Kidney (tissue), 22 donors: ENCODE measurements at places on chromosomes 2 and 18. TPM values are rescaled to one million over a fixed set of nuclear protein-coding genes. Genes with fewer than 3 reads are reported as not detected.

GRCh38 chr2:118622913-118623312, 224.5 kb downstream of the EN1 start:
- DNase-seq = no peak

SULT1C2 gene
- 117 TPM for polyA plus RNA-seq

DNA sequence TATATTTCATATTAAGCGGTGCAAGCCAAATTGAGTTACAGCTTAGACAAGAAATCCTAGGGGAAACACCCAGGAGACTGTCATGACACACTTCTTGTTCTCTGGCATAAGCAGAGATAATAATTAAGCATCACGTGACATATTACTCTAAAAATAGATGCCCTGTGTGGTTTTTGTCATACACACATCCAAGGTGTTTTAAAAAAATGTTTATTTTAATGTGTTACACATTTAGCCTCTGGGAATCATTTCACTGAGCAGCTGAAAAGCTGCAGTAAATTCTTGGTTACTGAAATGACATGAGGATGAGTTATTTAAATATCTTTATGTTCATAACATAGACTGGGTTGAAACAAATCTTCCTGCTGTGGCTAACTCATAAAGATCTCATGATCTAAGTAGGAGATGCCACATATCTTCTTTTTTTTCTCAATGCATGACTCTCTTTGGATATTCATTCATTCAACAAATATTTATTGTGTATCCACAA, 38.0 kb upstream of the ERMN start:
- no peak for DNase-seq

DNA sequence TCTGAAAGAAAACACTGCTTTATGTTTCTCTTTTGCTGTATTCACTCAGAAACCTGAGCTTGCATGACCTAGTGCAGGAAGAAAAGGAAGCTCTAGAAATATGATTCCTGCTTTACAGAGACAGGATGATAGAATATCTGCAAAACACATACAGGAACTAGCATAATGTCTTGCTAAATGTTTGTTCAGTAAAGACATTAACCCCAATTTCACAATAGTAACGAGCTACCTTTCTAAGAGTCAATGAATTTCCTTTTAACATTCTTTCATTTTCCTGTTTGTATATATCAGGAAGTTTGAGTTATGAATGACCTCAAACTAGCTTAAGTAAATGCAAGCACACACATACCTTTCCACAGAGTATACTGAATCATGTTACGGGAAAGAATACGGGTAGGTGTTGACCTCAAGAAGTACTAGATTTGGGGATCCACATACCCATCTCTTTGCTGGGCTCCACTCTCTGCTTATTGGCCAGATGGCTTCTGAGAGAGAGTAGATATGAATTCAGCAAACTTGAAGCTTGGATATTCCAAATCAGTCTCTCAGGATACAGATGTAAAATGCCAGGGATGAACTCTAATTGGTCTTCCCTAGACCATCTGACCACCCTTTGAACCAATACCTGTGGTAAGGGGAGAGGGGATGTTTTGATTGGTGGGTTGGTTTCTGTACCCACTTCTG, 18.2 kb upstream of the ACSL3 start:
- DNase-seq = no peak

DNA sequence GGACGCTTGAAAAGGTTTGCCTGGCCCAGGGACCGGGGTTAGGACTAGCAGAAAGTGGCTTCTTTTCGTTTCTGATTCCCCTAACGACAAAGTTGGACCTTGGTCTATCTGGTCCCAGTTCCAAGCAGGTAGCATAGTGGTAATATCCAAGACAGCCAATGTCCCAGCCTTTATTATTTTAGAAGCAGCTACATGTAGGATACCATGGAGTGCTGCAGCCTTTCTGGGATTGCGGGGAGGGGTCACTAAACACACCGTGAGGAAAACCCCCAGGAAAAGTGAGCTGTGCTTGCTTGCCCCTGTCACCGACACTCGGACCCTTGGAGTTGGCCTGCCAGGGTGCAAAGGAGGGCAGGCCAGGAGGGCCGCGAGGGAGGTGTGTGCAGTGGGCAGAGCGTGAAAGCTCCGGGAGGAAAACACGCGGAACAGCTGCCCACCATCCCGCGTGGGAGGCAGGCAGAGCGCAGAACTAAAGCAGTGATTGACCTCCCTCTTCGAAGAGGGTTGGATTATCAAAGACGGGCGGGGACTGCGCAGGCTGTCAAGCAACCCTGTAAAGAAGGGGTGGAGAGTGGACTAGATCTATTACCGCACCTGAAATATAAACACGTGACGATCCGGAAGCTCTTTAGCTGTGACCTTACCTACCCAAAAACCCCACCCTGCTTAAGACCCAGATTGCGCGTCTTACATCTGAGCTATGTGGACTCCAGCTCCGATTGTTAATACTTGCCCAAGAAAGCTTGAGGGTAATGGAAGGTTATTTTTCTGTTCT, 624 bp upstream of the MAP4K3 start:
- peak; percentile 80 for DNase-seq

EMILIN2 gene
- polyA plus RNA-seq = 4.3 TPM

DNA sequence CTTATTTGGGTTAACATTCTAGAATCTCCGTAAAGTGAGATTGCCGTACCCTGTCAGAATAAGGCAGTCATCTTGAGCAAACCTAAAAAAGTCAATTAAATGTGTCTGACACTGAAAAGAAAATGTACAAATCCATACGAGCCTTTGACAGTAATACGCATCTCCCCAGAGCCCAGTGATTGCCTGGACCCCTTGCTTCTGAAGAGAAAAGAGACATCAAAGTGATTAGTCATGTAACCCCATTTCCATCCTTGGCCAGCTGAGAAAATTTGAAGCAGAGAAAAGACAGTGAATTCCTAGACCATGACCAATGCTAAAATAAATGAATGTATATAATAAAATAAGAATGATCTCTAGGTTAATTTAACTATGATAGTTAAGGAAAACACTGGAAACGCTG, 1499.4 kb downstream of the SUCLG1 start:
- no peak for DNase-seq

HOXD13 gene
- polyA plus RNA-seq = not detected

- DNase-seq = no peak
These were observed 73.4 kb downstream of the L3MBTL4 start for GRCh38 chr18:6341303-6341702.

DNA sequence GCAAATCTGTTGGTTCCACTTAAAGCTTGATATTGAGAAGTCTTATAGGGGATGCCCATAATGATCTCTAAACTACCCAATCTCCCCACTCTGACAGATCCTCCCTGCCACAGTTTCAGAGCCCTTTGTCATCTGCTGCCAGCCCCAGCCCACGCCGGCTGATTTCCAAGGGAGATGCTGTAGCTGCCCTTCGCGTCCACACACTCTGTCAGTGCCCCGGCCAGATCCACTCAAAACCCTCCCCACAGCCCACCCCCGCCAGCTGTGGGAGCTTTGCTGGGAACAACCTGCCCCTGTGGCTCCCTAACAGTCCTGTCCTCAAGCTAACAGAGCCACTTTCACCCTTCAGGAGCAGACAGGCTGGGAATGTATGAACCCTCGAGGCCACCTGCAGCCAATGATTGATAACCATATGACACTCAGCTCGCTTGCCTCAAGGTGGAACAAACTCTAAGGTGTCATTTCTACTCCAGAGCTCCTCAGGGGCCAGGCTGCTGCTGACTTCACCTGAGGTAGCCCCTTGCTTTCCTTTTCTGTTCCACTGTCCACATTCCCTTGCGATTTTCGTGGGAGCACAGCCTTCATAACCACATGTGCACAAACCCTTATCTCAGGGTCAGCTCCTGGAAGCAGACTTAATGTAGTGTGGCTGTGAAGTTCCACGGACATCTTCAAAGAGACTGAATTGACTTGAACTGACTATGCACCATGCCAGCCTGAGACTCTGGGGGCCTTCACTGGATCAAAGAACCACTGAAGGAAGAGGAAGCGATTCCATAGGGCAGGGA, 92.6 kb upstream of the LGALSL start:
- DNase-seq = no peak

RTKN gene
- polyA plus RNA-seq = 95.6 TPM

- no peak for DNase-seq
These were observed 69.8 kb upstream of the CD302 start for GRCh38 chr2:159867567-159868361.

DNA sequence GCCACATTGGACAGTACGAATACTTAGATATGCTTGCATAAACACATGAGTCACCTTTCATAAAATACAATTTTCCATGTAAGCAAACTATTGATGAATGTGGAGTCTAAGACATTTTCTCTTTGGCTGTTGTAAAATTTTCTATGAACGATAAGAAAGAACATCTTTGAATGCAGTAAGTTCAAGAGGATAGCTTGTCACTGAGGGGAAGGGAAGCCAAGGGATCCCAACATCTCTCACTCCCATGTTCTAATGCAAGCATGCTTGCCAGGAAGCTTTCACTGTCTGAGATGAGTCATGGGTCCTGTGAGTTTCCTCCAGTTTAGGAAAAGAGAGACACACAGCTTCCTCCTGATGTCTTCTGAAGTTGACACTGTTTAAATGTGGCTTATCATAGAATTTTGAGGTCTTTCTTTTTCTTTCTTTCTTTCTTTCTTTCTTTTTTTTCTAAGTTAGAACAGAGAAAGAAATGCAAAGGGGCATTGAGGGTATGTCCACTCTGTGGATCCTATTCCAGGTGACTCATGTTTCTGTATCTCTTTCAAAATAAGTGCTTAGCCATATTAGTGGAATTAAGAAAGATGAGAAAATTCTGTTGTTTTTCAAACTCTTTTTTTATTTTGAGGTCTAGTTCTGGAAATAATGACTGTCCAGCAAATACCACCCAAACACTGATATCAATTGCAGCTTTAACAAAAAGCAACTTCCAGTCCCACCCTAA, 146.6 kb downstream of the RDH14 start:
- DNase-seq = no peak

CCDC148 gene
- polyA plus RNA-seq = 6.6 TPM

DNA sequence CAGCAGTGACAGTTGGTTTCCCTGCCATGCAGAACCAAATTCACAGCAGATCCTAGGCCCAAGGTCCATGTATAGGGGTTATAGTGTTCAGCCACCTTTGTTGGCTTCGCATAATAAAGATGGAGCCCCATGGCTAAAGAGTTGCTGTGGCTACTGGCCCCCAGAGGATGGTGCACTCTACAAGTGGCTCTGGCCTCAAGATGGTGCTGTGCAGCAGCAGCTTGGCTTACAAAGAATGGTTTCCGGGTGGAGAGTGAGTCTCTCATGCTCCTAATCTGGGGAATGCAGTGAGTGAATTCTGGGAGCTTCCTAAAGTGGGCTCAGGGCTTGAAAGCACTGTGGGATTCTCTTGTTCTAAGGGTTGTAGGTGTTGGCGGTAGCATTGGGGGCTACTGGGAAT, 1199.7 kb downstream of the CNTNAP5 start:
- no peak for DNase-seq

BUB1 gene
- polyA plus RNA-seq = 0.15 TPM

GRCh38 chr2:229388731-229389130, 117.6 kb upstream of the PID1 start:
- DNase-seq = no peak

KCNF1 gene
- 0.67 TPM for polyA plus RNA-seq

DNA sequence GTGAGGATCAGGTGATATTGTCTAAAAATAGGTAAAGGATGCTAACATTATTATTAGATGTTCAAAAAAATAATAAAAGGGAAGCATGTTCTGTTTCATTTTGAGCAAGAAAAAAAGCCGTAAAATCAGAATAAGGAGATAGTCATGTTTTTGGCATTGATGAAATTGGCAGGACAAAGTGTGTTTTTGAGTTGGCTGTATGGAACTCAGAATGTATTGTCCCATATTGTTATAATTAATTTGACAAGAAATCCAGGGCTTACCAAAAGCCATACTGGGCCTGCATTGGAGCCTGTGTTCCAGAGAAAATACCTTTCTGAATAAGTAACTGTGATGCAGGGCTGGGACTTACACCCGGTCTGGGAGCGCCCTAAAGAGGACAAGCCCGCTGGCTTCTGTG, 232.0 kb downstream of the AGAP1 start:
- DNase-seq = no peak

DNA sequence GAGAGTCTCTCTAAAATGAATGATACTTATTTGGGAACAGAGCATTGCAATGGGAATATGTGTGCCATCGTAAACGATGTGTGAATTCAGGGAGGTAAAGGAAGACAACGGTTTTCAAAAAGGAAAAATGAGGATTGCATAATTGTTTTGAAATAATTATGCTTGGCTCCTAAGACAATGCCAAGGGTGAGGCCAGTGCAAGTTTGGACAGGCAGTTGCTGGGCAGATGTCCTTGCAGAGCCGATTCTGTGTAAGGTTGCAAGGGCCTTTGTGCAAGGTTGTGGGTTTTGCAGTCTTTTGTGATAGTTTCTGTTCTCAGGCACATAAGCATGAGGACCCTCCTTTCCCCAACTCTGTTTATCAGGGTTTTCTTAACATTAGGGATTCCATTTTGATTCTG, 70.0 kb upstream of the ZNF236 start:
- no peak for DNase-seq

- no peak for DNase-seq
These were observed 165.0 kb upstream of the SMIM21 start for GRCh38 chr18:75592527-75592926.

SLC38A11 gene
- polyA plus RNA-seq = 6.5 TPM

PXDN gene
- 4.7 TPM for polyA plus RNA-seq

TMEM18 gene
- polyA plus RNA-seq = 29.7 TPM

GRCh38 chr2:222364285-222364895, 60.0 kb upstream of the SGPP2 start:
- no peak for DNase-seq

GRCh38 chr2:239245107-239245506, 155.7 kb downstream of the HDAC4 start:
- no peak for DNase-seq

SCYGR4 gene
- not detected for polyA plus RNA-seq

GRCh38 chr2:96114903-96115581, 1.3 kb downstream of the ADRA2B start:
- no peak for DNase-seq

DNA sequence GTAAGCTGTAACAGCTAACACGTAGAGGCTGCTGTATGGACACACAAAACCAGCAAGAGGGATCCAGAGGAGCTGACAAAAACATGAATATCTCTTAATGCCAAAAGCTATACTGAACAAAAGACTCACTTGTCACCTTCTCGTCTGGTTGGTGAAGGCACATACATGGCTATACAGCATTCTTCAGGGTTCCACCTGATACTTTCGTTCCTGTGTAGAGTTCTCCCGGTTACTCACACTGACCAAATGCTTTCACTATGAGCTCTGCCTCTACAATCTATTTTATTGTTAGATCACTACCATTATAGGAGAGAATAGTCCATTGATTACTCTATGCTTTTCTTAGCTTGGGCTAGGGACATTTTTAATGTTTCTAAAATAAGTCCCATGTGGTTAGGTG, 193.1 kb downstream of the HNMT start:
- DNase-seq = no peak

TOGARAM2 gene
- polyA plus RNA-seq = 1.4 TPM

DNA sequence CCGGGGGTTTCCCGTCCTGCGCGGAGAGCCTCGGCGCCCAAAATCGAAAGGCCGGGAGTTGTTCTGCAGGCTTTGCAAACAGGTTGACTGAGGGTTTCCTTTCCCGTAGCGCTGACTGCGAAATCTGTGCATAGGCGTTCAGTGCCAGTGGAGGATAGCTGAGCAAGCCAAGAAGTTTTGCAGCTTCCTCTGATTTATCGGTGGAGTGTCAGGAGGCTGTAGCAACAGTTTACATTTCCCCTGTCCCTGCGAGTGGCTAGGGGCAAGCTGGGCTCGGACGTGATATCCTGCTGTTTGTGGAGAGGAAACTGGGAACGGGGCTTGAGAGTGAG, 694 bp downstream of the THSD7B start:
- peak; percentile 71 for DNase-seq
